CD8-positive, alpha-beta memory T cell (primary cell): ENCODE measurements at places on chromosomes 7 and 10. TPM values are rescaled to one million over a fixed set of nuclear protein-coding genes. Genes with fewer than 3 reads are reported as not detected.

DNA sequence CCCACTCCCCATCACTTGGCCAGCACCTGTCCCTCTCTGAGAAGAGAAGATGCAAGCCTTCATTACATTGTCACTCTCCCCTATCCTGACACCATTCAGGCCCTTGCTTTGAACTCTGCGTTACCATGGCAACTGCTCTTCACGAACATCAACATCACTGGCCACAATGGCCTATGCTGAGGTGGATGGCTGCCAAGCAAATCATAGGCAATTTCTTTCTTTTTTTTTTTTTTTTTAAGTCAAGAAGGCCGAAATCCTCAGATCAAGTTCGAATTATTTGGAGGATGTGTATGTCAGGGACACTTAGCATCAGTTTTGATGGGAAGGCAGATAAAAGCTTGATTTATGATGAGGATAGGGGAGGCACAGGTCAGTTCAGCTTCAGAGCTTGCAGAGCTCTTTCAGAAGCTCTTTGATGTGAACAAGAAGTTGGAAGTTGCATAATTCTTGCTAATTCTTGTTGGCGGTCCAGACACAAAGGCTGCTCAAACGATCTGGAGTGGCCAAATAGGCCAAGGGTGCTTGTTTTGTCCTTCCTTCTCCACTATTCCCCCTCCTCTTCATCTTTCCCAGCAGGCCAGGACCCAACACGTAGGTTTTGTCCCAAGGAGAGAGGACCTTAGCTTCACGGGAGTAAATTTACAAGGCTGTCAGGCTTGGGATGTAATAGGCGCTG, 179.9 kb upstream of the NPVF start:
- no peak overlapping the region for H3K4me3 ChIP-seq
- no peak overlapping the region for H3K27ac ChIP-seq
- no peak for DNase-seq
- H3K36me3 ChIP-seq, result no peaks in the 10 kb centered on the region
- no peaks in the 10 kb centered on the region for H3K4me1 ChIP-seq

- H3K36me3 ChIP-seq, result no peaks in the 10 kb centered on the region
- no peaks in the 10 kb centered on the region for H3K4me1 ChIP-seq
- no peak overlapping the region for H3K27ac ChIP-seq
- DNase-seq, result no peak
- no peaks in the 10 kb centered on the region for H3K27me3 ChIP-seq
Measured at GRCh38 chr7:147376192-147376591, 1214.4 kb upstream of the C7orf33 start.

DNA sequence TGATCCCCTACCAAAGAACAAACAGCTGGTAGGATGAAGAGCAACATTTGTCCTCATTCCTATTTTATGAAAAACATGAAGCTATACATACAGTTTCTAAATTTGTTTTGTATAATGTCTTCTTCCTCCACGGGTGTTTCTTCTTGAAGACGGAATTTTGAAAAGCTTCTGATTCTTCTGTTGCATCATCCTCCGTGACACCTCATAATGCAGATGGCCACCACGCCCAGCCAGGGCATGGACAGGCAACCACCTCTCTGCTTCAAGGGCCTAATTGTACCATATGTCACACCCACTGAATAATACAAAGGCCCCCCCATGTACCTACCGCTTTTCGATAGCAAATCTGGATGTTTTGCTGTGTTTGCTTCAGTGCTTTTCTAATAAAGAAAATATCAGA, at the start of gene SUN3:
TSS of gene SUN3 (minus strand) at position 170 of the 400 bp plus-strand sequence. CDS start at position 1, 169 bp downstream.
- H3K27me3 ChIP-seq, result no peaks in the 10 kb centered on the region
- no peaks in the 10 kb centered on the region for H3K4me1 ChIP-seq
- no peak within 1 kb of the TSS for H3K4me3 ChIP-seq
- H3K27ac ChIP-seq, result no peak within 1 kb of the TSS
- no peaks in the 10 kb centered on the region for H3K36me3 ChIP-seq
- DNase-seq, result no peak

GRCh38 chr10:50497758-50498157, 126.0 kb downstream of the SGMS1 start:
- H3K27ac ChIP-seq, result no peak overlapping the region
- no peak for DNase-seq
- no peaks in the 10 kb centered on the region for H3K27me3 ChIP-seq
- H3K4me1 ChIP-seq, result peaks cover 4% of the 10 kb centered on the region
- H3K4me3 ChIP-seq, result no peak overlapping the region
- H3K36me3 ChIP-seq, result no peaks in the 10 kb centered on the region

LAMB4 gene
- total RNA-seq, result not detected

IFIT5 gene
- total RNA-seq, result 6.2 TPM

NODAL gene
- total RNA-seq, result not detected

SP8 gene
- total RNA-seq, result not detected

TMEM273 gene
- 60.2 TPM for total RNA-seq

R3HCC1L gene
- 24.3 TPM for total RNA-seq

RNF32 gene
- 0.20 TPM for total RNA-seq
